ENCODE measurements at places on chromosomes 1 and 21.

GRCh38 chr1:21530368-21531016 lies 21.3 kb downstream of the ALPL start:
- DNase-seq = no peak

GRCh38 chr1:2018217-2019171 lies 651 bp upstream of the GABRD start:
- no peak for DNase-seq

GRCh38 chr1:118890851-118891384 lies 97.2 kb downstream of the TBX15 start:
- DNase-seq = no peak

DNA sequence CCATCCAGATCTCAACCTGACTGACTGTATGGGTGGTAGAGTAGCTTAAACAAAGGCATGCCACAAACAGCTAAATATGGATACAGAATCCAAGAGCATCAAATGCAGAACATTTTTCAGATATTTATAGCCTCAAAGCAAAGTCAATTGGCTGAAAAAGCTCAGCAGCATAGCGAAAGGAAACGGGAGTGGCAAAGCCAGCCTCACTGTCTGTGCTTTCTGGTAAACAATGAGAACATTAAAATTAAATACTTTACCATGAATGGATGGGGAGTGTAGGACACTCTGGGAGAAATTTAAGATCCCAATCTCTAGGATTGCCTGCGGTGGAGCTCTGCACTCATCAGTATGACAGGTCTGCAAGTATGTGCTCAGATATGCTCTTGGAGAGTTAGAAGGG lies 4.4 kb downstream of the RASAL2 start:
- DNase-seq = no peak

DNA sequence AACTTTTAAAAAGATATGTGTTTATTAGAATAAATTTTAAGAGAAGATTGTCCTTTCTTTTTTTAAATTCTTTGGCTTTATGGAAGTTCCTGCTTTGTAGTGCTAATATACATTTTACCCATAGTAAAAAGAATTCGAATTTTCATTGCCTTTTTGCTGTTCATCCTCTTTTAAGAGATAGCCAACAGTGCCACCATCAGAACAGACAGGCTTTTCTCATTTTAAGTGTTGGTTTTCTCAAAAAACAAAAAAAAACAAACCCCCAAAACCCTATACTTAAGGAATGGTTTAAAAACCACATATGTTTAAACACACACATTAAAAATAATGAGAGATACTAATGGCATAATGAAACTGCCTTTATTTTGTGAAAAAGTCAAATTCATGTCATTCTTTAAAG lies 118.8 kb downstream of the NEK7 start:
- DNase-seq = no peak
